ENCODE measurements at places on chromosomes 12 and 14.

GRCh38 chr12:70197345-70197744 is 45.9 kb upstream of the CNOT2 start:
- DNase-seq: no peak

DNA sequence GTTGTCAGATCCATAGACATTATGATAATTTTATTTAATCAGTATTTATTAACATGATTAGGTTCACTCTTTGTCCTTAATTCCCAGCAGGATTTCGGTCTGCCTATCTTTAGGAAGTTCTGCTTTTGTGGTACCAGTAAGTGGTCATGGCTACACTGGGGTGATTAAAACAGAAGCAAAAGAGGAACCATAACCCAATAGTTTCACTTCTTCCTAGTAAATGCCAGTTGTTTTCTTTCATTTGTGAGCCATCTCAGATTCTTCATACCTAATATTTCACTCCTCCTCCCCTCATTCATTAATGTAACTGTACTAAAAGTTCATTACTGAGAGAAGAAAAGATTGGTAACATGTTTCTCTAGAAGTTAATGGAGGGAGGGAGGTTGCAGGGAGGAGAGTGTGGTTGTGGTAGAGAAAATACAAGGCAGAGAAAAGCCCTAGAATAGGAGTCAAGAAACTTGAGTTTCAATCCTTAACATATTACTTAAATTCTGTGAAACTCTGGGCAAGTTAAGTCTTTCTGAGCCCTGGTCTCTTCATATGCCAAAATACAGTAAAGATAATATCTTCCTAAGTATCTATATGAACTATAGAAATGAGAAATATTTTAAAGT is 101.2 kb downstream of the PEBP1 start:
- DNase-seq: no peak

DNA sequence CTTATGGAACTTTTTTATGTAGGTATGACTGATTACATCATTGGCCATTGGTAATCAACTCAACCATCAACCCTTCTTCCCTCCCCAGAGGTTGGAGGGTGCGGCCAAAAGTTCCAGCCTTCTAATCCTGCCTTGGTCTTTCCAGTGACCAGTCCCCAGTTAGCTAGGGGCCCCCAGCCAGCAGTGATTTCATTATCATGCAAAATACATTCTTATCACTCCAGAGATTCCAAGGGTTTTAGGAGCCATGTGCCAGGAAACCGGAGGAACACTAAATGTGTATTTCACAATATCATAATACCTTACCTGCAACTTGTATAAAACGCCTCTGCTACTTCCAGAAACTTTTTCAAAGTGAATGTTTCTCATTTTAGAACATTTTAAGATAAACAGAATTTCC is 181.5 kb upstream of the PELI2 start:
- DNase-seq: no peak

GRCh38 chr12:130367523-130367922 is 29.8 kb downstream of the PIWIL1 start:
- no peak for DNase-seq

DNA sequence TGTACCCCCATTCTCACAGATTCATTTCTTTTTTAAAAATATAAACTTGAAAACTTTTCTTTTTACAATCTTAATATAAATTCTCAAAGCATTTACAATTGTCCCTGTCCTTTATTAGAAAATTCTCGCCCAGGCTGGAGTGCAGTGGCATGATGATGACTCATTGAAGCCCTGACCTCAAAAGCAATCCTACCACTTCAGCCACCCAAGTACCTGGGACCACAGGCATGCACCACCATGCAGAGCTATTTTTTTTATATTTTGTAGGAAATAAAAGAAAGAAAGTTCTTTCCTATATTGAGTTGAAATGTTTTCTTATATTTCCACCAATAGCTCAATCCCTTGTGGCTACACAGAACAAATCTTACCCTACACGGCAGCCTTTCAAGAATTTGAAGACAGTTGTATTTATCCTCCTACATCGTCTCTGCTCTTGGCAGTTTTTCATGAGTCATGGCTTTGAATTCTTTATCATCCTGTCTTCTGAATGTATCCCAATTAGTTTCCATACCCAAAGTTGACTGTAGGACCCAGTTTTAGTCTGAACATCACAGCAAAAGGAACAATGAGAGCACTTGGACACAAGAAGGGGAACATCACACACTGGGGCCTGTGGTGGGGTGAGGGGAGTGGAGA is 52.4 kb downstream of the SYT1 start:
- no peak for DNase-seq

- DNase-seq: no peak
Measured at GRCh38 chr12:79333144-79333543, 357.6 kb downstream of the PAWR start.

DNA sequence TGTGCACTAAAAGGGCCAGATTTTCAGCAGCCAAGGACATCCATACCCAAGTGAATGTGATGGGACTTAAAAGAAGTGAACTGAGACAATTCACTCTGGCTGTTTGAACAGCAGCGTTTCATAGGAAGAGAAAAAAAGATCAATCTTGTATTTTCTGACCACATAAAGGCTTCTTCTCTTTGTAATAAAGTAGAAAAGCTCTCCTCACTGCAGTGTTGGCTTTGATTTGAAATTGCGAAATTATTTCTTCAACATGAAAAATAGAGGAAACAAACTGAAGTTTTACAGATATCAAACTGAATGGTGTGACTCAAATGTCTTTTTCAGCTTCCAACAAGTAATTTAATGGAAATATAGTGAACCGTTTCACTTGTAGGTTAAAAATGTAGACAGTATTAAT is 11.3 kb upstream of the KCNMB4 start:
- DNase-seq: no peak

- DNase-seq: no peak
Measured at GRCh38 chr12:31951939-31952338, 7.3 kb upstream of the RESF1 start.

DNA sequence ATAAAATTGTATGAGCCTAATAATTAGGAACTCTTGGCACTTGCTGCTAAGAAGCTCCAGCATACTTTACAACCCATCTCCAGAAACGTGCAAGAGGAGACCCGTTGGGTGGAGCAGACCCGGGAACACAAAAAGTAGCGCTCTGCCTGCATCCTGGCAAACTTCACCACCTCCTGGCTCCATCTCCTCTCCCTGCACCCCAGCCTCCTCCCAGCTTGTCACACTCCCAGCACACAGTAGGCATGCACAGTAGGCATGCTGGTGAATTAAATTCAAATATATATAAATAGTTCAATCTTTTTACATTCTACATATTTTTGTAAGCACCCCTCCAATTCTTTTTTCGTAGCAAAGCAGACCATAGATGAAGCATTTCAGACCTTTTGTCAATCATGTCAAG is 1.2 kb downstream of the VSIG10 start:
- DNase-seq: no peak

DNA sequence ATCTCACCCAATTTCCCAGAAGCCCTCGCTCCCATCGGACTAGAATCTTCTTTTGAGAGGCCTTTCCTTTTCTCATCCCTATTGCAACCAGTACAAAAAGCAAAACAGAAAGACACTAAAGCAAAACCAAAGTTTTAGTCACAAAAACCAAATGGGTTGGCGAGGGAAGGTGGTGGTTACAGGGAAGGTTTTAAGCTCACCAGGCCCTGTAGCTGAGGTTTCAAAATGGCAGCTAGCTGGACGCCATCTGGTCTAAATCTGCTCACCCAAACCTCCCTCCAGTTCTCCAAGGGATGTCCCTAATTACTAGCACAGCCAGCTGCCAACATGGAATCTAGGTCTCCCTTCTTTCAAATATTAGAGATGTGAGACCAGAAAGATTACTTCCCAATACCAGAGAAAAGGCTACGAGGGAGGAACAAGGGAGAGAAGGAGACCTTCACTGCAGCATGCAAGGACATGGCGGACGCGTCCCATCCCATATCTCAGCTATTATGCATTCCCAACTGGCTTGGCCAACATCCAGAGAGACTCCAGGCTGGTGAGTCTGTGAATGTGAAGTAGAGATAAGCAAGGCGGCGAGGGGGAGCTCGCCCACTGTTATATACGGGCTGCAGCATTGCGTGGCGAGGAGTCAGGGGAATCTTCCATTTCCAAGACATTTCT is 70.8 kb downstream of the DPF3 start:
- no peak for DNase-seq

DNA sequence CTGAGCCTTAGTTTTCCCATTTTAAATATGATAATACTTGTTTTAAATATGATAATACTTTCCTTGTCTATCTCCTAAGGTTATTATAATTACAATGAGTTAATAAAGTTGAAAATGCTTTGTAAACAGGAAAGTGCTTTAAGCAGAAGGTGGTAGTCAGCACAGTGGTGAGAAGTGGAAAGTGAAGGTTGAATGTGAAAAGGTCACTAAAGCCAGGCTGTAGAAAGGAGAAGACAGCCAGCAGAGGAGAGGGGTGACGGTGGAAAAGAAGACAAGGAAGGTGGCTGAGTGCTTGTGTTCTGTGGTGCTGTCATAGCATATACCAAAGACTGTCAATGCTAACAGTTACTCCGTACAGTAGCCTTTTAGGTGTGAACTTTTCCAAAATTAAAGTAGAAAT is 117.8 kb downstream of the ESR2 start:
- DNase-seq: no peak

DNA sequence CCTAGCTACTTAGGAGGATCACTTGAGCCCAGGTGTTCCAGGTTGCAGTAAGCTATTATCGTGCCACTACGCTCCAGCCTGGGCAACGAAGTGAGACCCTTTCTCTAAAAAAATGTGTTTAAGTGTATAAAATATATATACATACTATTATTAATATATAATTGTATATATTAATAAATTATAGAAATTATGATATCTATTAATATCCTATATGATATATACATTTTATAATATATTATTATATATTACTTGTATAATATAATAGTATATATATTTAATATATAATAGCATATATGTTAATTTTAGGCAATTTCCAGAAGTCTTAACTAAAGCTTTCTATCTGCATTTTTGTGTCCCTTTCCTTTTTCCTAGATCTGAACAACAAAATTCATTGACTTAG is 12.3 kb downstream of the ALDH1L2 start:
- DNase-seq: no peak

DNA sequence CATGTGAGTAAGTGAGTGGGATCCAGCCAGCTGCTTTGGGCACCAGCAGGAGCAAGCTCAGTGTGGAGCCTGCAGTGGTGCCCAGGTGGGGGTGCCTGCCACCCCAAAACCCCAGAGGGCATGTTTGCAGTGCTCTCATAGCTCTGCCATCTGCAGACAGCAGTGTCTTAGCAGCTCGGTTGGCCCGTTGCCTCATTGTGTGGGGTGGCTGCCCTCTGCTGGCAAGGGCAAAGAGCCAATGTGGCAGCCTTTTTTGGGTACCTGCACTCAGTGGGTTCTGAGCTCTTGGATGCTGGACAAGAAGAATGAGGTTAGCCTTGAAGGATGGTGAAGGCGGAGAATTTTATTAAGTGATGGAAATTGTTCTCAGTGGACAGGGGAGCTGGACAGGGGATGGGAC is 52.3 kb downstream of the NEUROD4 start:
- DNase-seq: no peak

DNA sequence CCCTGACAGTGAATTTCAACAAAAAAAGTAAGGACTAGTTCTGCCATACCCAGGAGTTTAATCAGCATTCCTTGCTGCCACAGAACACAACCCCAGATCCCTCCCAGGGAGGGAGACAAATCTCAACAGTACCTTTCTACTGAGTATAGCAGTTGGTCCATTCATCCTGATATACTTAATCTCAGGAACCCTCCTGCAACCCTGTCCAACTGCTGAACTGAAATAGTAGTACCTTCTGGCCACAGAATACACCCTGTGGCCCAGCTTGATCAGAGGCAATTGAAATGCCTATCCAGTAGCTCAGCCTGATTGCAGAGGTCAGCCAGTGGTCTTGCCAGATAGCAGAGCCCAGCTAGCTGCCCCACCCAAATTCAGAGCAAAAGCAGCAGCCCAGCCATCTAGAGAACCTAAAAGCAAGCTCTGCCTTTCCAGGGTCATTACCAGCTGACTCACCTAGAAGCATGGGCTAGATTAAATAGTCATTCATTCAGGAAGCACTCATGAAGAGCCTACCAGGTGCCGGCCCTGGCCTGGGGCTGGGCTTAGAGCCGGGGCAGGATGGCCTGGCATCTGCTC is 40.0 kb upstream of the RHOJ start:
- DNase-seq: no peak

DNA sequence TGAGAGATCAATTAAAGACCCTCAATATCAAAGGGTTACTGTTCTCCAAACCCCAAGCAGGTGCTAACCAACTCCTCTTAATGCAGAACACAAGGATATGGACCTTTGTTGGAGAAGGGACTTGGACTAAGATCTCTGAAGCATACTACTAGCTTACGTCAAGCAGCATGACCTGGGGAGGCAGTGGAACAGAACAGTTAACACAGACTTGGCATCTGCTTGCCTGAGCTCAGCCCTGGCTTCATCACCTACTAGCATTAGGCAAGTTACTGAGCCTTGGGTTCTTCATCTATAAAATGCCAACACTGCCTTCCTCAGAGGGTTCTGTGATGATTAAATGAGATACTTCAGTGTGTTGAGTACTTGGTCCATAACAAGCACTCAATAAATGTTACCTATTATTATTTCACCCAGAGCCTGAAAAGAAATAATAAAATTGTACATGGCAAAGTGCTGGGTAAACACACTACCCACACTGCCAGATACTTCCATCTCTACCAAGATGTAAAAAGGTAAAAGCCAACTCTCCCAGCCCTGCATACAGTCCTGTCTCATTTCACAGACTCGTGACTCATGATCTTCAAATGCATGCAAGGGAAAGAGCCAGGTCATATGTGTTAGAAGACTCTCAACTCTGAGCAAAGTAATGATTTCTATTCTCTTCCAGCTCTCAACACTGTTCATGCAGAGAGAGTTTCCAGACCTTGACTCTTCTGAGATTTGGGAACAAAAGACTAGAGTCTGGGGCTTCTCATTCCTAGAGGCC is 39.7 kb downstream of the FMNL3 start:
- DNase-seq: no peak

- DNase-seq: no peak
Measured at GRCh38 chr14:52399921-52400595, 85.9 kb downstream of the PTGER2 start.

DNA sequence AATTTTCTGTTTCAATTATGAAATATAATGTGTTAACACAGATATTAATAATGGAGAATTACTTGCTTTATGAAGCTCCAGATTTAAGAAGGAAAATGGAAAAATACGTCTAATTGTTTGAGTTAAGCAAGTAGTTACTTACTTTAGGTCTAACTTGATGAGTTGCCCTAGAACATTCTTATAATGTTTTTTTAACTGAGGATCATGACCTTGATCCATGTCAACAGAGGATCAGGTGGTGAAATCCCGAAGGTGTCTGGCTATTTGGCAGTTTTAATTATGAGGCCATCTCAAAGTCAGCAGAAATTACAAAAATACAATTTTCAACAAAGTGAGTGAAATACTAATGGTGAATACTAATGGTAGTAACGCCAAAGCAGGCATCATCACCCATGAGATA is 57.0 kb upstream of the REP15 start:
- DNase-seq: no peak

All from NCI-H1092 (cell line).